ENCODE measurements at places on chromosomes 6 and 20. TPM values are rescaled to one million over a fixed set of nuclear protein-coding genes. Genes with fewer than 3 reads are reported as not detected.

- DNase-seq = no peak
These were observed 13.5 kb downstream of the HLA-A start for GRCh38 chr6:29955783-29956182.

DNA sequence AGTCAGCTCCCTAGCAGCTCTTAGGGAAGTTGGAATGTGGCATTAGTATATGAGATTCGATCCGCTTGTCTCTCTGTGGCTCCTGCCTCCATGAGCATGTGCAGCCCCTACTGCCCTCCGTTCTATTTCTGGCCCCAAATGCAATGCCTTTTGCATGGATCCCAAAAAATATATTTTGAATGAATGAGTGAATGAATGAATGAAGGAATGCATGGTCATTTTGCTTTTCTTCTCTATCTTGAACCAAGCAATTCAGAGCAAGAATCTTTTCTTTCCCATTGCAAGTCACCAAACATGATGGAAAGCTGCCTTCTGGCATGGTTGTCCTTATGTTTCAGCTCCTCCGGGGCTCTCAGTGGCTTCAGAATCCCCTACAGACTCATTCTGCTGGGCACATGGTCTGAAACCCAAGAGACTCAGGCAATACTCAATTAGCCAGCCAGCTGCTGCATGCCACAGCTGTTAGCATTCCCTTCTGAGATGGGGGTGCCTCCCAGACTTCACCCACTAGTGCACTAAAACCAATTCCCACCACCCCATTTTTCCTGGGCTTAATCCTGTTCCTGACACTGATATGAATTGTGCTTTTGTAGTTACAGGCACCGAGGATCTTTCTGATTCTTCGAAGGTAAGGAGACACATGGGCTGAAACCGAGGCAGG, 2.6 kb upstream of the IYD start:
- no peak for DNase-seq

- no peak for DNase-seq
These were observed 397.2 kb downstream of the SAMD5 start for GRCh38 chr6:147905711-147906110.

DNA sequence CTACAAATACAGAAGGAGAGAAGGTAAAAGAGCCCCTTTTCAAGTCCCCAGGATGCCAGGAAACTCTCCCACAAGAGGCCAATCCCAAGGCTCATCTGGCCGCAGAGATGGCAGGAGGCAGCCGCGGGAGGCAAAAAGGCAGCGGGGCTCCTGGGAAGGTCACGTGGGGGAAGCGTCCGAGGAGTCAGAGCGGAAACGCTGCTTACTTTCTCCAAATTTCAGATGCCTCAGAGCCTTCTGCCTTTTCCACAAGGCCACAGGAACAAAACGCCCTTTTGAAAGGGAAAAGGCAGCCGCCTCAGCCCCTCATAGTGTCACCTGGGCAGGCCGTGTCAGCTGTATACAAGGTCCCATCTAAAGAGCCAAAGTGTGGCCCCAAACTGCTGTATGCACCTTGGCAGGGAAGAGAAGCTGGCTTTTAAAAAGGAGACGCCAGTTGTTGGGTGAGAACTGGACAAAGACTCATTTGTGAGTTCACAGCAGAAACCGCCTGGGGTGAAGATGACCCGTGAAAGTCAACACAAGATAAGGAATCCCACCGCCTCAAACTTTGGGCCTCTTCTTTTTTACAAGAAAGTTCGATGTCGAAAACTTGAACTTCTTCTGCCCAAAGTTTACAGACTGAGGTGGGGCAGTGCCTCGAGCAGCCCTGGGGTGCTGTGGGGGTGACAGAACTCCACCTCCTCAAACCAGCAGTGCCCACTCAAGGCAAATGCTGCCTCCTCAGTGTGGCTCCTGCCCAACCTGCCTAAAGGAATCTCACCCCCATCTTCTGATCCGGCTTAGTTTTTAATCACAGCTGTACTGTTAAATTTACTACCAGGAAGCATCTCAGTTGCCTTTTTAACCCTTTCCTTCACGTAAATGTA, 45.4 kb downstream of the EZR start:
- no peak for DNase-seq

- DNase-seq = peak; percentile 77
These were observed 85.7 kb upstream of the FOXC1 start for GRCh38 chr6:1524040-1524480.

GRCh38 chr6:24019393-24019792, 106.6 kb upstream of the NRSN1 start:
- no peak for DNase-seq

- DNase-seq = no peak
These were observed 1574.9 kb downstream of the HACE1 start for GRCh38 chr6:103284835-103285234.

GRCh38 chr6:148247386-148248063, 95.1 kb upstream of the SASH1 start:
- no peak for DNase-seq

DNA sequence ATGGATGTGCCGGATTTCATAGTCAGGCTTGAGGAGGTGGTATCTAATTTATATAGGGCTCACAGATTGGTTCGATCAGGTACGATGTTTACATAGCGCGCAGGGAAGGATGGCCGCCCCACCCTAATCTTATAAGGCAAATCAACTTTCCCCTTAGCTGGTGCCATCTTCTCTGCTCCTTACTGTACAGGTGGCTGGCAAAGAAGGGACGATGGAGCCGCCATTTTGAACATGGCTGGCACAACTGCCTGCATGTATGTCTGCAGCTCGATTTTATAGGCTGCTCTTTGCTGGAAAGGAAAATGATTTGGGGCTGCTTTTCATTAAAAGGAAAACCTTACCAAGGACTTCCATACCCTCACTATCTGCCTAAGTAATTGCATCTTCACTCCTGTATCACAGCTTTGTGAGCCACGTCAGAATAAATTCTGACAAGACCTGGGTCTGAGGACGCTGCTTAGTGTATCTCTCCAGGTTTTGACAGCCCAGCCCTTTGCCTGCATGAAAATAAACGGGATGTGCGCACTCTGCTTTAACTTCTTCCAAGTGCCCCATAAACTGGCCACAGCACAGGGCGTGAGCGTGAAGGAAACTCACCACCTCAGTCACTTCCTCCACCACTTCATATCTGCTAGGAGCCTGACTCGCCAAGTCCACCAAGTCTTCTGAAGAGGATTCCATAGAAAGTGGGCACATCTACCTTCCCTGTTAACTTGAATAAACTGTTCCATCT, 109.4 kb upstream of the ARMC2 start:
- no peak for DNase-seq

GRCh38 chr20:9200620-9201019, 131.7 kb downstream of the PLCB4 start:
- DNase-seq = no peak

GRCh38 chr6:89458704-89459103, 25.8 kb downstream of the ANKRD6 start:
- DNase-seq = no peak

DNA sequence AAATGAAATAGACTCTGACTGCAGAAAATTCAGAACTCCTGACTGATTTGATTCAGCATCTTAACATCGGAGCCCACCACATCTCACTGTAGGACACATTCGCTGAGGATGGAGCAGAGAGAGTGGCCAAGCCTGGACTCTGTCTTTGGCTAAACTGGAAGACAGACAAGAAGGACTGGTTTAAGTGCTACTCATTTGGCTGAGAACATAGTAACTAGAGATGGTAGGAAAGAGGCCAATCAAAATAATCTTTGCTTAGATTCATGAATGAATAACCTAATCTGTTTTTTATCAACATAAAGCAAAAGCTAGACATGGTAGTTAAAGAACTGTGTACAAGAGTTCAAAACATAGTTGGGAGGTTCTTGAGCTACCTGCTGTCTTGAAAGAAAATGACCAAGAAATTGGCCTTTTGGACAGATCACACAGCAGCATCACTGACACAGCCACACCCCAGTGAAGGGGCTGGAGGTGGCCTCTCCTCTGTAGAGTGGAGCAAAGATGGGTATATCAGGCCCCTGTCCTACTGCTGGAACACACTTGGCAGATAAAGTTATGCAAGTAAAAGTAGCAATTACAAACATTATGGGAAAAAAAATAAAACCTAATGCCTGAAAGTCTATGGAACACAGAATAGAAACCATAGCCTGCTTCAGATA, 87.1 kb upstream of the NT5E start:
- DNase-seq = no peak

DNA sequence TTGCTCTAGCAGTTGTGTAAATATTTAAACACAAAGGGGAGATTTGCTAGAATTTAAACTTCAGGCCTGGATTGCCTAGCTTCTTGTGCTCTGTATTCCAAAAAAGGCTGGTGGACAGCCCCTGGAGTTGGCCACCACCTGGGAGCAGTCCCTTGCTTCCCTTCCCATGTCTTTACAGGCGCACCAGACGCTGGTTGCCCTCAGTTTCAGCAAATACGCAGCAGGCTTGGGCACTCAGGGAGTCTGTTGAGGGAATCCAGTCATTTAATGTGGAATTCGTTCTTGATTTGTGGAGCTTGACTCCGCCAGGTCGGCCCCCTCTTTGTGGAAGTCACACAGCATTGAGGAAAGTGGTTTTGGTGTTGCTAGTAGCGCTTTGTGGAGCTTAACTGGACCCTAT, 156.8 kb downstream of the DTNBP1 start:
- DNase-seq = no peak

DNA sequence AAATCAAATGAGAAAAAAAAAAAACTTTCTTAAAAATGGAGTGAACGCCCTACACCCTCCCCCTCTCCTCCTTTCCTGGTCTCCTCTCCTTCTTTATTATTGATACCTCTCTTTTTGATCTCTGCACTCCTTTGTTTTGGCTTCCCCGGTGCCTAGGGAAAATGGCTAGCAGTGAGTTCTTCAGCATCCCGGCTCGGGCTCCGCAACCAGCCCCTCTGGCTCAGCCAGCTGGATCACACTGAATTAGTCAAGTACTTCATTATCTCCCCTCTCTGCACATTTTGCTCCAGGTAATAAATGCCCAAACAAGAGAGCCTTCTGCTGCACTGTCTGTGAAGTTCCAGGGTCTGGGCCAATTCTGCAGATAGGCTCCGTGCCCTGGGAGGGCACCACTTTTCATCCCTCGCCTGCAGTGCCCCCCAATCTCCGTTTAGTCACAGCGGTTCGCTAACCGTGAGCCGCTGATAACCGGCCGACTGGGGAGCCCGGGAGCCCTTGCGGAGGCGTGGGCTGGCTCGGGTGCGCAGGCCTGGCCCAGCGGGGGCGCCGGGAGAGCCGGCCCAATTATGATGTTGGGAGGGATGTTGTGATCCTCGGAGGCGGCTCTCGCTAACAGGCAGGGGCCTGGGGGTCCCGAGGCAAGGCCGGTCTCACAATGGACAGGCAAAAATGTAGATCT, 301.9 kb downstream of the TFAP2A start:
- no peak for DNase-seq

GRCh38 chr6:56850626-56851025, 104.3 kb upstream of the BEND6 start:
- DNase-seq = no peak

DNA sequence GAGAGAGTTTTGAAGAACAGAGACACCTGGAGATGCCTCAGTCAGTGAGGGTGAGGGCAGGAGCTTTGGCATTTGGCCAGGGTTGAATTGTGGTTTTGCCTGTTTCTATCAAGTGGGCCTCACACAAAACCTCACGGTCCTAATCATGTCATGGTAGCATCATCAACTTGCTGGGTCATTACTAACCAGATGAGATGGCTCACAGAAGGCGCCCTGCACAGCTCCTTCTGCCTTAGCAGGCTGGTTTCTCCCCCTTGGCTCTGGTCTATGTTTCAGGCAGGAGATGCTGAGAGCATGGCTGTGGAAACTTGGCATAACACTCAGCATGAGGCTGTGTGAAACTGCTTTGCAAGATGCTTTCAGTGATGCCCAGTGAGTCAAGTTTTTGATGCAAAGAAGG, 99.3 kb downstream of the LRRC1 start:
- no peak for DNase-seq

DNA sequence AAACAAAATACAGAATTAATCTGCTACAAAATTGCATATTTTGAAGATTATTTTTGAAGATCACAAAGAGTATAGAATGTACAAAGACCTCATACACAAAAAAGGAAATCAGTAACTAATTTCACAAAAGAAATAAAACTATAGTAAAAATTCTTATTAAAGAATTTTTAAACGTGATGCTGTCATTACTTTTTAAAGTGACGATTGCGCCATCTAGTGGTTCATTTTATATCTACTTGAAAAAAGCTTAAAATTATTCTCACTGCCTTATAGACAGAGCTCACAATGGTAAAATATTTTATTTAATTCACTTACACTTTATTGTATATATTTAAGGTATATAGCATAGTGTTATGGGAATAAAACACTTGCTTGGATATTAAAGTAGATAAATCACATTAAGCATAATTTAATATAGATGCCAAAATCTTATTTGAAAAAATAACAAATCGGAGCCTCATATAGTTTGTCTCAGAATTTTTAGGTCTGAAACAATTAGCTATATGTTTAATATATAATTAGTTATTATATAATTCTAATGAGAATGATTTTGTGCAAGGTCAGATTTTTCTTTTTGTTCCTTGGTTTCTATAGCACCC, 128.8 kb downstream of the PHF3 start:
- DNase-seq = no peak

- no peak for DNase-seq
These were observed 35.2 kb upstream of the KIF13A start for GRCh38 chr6:18022398-18023231.

- no peak for DNase-seq
These were observed 105.4 kb downstream of the NCOA3 start for GRCh38 chr20:47606983-47607613.

DNA sequence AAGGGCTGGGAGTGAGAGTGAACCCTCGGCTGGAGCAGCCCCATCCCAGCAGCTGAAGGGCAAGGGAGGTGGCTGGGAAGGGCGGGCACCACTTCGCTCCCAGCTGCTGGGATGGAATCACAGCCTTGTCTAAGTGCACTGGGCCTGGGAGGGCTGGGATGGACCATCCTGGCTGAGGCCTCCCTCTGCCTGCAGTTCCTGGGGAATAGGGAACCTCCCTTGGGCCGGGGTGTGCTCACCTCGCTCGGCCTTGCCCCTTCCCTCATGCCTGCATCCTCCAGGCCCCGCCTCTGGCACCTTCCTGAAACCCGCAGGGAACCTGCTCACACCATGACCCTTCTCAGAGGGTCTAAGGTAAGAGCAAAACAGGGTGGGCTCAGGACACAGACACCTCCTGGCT, 53.7 kb downstream of the SMOC2 start:
- DNase-seq = no peak

- DNase-seq = no peak
These were observed 48.2 kb upstream of the ZNFX1 start for GRCh38 chr20:49326026-49326425.

GRCh38 chr6:3887150-3887700, 38.1 kb downstream of the FAM50B start:
- DNase-seq = no peak

GRCh38 chr6:56686429-56686828, 43.7 kb upstream of the DST start:
- no peak for DNase-seq

Gene ZSCAN31
- total RNA-seq = 8.0 TPM

Gene COL10A1
- 0.05 TPM for total RNA-seq

Gene MBOAT1
- 5.6 TPM for total RNA-seq

Gene KCNS1
- total RNA-seq = 0.14 TPM

Gene CFAP61
- total RNA-seq = 54.8 TPM

Gene THEMIS
- total RNA-seq = 0.22 TPM

Gene OR2B6
- not detected for total RNA-seq

Measured in left ventricle myocardium inferior (tissue), 1 donor.